Fibroblast of skin of left biceps (primary cell): ENCODE measurements at places on chromosomes 13 and 19.
A peak's percentile ranks its signal among the peaks of the same experiment; 100 is the strongest.

GRCh38 chr19:41218615-41219507 is at the start of gene AXL:
Gene AXL (plus strand): TSS chr19:41219223. CDS start chr19:41219393, 170 bp downstream.
- peak; percentile 49 for DNase-seq

DNA sequence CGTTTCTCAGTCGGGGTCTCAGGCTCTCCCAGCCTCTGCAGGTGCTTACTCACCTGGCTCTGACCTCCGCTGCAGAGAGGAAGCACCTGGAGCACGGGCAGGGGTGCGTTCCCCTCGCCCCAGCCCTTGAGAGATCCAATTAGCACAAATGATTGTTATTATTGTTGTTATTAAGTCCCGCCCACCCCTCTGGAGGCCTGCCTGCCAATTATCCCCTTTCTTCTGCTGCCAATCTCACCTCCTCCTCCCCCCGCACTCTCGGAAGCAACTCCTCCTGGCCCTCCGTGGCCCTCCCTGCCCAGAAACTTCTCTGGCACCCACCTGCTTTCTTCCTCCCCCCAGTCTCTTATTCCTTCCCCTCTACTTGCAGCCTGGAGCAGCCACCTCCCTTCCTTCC is 8.8 kb downstream of the ZNF787 start:
- no peak for DNase-seq

GRCh38 chr13:113991191-113991669 is 17.4 kb upstream of the C13orf46 start:
- DNase-seq, result no peak

DNA sequence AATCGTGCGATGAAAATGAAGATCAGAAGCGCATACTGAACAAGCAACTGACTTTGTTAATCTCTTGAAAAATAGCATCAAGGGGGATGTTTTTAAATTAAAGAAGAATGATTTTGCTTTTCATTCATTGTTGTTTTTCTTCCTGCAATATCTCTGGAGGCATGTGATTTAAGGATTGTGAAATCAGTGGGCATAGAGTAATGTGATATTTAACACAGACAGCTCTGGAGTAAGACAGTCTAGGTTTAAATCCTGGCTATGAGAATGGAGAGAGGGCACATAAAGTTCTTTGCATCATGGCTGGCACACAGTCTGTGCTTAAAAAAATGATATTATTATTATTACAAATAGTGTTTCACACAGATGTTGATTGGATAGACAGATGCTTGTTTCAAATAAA is 243.1 kb upstream of the NBEA start:
- DNase-seq, result no peak

DNA sequence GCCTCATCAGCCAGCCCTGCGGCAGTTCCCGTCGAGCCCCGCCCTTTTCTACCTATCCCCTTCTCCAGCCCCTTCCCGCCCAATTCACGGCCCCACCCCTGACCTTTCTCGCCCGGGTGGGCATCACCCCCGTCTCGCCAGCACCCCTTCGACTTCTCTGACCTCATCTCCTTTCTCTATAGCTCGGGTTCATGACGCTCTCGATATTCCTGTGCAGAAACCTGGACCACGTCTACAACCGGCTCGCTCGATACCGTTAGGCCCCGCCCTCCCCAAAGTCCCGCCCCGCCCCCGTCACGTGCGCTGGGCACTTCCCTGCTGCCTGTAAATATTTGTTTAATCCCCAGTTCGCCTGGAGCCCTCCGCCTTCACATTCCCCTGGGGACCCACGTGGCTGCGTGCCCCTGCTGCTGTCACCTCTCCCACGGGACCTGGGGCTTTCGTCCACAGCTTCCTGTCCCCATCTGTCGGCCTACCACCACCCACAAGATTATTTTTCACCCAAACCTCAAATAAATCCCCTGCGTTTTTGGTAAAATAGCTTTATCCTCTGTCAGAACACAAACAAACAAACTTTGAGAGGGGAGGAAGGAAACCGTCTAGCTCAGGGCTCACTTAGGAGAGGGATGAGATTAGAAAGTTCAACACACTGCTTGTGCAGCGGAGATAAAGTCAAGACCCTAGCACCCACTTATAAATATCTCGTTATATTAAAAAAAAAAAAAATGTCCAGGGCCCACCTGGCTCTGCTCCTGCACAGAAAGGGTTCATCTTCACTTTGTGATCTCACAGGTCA is 5.1 kb downstream of the CD37 start:
- no peak for DNase-seq

DNA sequence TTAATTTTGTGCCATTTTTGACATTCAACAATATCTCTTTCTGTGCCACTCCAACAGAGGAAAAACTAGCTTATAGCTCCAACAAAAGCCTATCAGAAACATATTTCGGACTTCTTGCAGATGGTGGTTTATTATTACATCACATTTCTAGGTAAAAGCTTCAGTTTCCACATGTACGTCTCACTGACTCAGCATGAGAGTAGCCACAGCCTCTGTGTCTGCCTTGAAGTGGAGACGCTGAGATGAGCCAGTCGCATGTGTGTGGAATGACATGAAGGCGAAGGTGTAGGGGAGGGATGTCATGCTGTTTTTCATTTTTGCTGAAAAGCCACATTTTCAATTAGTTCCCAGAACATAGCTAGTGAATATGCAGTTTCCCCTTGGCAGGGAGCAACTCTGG is 598.6 kb downstream of the EFNB2 start:
- DNase-seq, result peak; percentile 49

DNA sequence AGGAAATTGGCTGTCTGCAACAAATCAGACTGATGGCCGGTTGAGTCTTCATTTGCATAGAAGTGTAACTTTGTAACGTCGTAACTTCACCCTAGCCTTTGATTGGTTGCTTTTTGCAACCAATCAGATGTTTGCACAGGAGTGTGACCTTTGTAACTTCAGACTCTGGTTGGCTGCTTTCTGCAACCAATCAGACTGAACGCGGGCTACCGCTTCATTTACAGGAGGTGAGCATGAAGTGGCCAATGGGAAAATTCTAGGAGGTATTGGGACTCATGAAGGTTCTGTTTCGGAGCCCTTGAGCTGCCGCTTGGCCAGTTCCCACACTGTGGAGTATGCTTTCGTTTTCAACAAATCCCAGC is 441 bp upstream of the ZNF559 start:
- peak; percentile 46 for DNase-seq

- no peak for DNase-seq
Observed at GRCh38 chr19:18317961-18318800, 4.7 kb downstream of the LSM4 start.

- DNase-seq, result no peak
Observed at GRCh38 chr19:40283414-40284250, 1.5 kb downstream of the AKT2 start.

GRCh38 chr13:44874886-44875630 is 114.2 kb downstream of the NUFIP1 start:
- no peak for DNase-seq

- no peak for DNase-seq
Observed at GRCh38 chr13:73225990-73226389, 167.2 kb downstream of the KLF5 start.
